ENCODE measurements at places on chromosomes 5 and 9.

DNA sequence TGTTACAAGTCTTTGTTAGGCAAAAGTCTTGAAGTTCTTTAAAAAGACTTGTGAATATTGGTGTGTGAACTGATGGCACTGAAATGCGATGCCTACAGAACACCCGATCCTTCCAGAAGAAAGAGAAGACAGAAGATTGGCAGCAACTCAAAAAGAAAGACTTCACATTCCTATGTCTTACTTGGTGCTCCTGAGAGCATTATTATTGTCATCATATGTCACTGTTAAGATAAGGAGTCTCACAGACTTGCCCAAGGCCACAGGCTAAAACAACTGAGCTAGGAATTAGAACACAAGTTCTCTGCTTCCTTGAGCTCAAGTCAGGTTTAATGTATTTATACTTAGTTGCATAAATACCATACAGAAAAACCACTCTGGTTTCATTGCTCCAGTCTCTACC lies 198.0 kb downstream of the PARP8 start:
- DNase-seq, result no peak

DNA sequence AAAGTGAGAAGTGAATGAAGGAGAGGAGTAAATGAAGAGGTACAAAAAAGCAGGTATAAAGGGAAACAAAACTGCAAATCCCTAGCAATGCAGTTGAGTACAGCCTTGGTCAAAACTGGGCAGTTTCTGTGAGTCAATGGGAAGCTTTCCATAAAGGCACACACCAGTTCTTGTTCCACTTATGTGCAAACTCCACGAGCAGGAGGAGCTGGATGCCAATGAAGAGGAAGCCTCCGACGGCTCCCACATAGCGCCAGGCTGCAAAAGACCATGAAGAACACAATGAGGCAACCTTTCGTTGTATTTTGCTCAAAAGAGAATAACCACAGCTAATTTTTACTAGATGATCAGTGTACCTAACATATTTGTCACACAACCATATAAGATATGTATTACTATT lies 81.1 kb downstream of the SERINC5 start:
- no peak for DNase-seq

DNA sequence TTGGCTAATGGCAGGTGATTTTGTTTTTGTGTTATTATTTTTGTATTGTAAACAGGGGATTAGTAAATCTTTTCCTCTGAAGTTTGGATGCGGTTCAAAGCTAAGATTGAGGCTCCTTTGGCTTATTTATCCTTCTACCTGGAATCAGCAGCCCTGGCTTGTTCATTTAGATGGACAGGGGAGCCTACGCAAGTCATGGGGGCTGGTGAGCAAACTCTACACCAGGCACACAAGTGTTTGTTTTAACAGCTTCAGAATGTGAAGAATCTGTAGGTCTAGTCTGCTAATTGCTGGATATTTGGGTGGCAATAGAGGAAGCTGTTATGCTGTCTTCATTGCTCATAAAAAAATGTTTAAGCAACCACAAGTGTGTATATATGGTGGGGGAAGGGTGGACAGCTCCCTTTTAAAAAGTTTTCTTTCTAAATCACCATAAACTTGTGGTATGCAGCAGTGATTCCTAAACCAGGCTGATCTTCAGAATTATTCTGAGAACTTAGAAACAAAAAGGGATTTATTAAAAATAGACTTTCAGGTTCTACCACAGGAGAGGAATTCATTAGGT lies 20.7 kb downstream of the ZNF462 start:
- DNase-seq, result no peak

- no peak for DNase-seq
These were observed 29.9 kb downstream of the COL15A1 start for GRCh38 chr9:98973576-98973975.

GRCh38 chr9:79387101-79387835 lies 184.5 kb upstream of the TLE4 start:
- DNase-seq, result no peak

DNA sequence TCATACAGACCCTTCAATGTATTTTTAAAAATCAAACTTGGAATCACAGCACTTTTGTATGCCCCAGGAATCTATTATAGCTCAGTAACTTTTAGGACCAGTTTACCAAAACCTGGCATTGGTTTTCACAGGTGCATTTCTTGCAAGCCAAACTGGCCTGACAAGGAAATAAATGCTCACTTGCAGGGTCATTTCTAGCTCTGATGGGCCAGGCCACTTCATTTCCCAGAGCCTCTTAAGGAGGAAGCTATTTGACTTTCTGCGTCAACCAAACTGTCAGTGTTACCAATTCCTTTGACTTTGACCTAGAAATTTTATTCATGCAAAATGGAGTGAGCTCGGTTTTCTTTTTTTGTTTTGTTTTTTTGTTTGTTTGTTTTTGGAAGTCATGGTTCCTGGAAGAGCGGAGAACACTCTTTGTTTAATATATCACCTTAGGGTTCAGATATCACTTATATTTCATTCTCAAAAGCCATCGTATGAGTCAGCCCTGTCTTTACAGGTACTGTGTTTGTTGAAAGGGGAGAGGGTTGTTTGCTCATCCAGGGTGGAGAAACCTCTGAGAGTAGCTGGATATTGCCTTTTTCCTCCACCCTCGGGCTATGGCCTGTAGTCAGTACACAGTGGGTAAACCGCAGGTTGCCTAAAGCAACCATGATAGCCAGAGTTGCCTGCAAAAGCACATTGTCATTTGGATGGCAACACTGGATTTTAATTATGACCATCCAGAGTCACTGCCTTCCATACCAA lies 58.9 kb downstream of the GNA14 start:
- no peak for DNase-seq

- DNase-seq, result no peak
These were observed 16.7 kb upstream of the TNFSF8 start for GRCh38 chr9:114947058-114947457.

- no peak for DNase-seq
These were observed 7.1 kb downstream of the FBXW5 start for GRCh38 chr9:136937186-136938001.

DNA sequence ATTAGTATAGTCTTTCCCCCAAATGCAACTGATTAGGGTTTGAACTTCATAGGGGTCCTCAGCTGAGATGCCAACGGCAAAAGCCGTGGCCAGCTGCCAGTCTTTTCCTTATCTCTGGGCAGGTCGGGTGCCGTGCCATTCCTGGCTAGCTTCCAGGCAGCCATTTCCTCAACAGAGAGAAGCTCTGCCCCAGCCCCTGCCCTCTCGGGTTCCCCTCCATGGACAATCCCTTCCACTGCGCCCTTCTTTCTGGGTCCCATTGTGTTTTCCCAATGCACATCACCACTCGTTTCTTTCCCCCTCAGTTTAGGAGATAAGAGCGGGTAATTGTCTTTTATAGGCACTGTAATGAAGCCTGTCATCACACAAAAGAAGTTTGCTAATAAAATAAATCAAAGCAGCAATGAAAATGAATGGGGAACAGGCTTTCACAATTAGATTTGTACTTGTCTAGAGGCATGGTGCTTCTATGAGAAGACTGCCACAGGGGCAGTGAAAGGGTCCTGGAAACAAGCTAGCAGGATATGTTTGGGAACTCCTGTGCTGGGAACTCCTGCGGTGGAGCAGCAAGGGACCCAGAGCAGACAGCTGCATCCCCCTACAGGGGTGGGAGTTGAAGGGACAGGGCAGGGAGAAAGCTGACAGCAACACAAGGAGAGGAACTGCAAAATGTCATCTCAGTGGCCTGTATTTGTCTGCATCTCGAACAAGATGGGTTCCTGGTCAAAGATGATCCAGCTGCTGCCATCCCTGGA lies 48.0 kb upstream of the SAP30L start:
- DNase-seq, result no peak

GRCh38 chr5:115850744-115851416 lies 9.1 kb downstream of the AP3S1 start:
- DNase-seq, result no peak

- DNase-seq, result no peak
These were observed 53.0 kb upstream of the ALDH1B1 start for GRCh38 chr9:38339496-38339895.

DNA sequence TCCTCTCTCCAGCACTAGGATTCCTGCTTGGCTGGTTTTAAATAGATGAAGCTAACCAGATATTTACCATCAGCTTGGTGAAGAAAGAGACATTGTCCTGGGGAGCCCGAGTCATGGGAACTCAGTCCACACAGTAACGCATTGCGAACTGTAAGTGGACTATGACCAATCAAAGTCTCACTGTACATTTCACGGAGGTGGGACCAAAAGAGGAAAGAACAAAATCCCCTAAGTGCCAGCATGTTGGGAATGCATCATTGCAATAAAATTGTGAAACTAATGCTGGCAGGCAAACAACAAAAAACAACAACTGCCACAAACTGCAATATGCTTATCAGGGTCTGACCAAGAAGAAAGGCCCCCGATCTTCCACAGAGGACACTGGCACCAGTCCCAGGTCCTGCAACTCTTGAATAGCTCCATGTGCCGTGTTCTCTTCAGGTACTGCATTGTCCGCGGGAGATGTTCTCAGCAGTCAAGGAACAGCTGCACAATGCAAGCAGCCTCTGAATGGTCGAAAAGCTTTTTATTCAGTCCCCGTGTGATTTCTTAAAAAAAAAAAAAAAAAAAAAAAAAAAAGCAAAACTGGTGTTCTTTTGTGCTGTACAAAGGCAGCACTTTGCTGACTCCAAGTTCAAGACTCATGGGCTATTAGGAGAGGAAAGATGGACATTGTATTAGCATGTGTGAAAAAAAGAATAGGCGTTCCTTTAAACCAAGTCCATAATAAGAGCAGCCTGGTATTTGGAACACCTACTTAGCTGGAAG lies 38.1 kb downstream of the SEMA6A start:
- no peak for DNase-seq

All from stimulated activated CD4-positive, alpha-beta T cell treated with anti-CD3 and anti-CD28 coated beads, Interleukin-1b, Interleukin-23, amount 100 ng/mL, for 24 hours (primary cell).